Activated naive CD4-positive, alpha-beta T cell (primary cell): ENCODE measurements at places on chromosomes 3 and 15.

DNA sequence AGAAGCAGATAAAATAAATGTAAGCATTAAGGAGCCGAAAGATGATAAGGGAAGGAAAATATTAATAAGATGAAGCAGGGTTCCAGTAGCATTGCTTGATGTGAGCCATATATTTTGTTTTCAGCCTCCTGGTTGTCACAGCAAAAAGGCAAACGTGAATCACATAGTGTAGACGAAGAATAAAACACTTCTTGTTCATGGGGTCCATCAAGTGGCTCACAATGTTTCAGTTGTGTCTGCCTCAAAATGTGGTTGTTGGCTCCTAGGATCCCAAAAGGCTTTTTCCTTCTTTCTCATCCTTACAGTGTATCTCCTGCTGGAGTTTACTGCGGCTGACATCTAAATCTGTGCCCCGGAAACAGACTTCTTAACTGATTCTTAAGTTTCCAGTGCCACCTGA, 195.1 kb downstream of the GHSR start:
- DNase-seq: no peak

- DNase-seq: no peak
Measured at GRCh38 chr3:178318941-178319816, 217.1 kb upstream of the KCNMB2 start.

DNA sequence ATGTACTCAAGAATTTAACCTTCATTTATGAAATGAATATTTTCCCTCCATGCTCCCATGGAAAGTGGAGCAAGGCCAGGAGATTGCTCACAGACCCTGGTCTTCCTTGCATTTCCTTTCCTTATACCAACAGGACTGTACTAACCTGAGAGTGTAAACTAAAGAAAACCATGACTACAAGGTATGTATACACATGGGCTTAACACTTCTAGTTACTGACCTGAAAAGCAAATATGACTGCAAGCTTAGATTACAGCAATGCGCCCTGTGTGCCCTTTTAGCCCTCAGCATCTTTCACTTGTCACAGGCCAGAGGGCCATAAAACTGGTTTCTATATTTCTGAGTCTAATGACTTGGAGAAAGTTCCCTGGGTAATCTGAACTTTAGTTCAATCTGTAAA, 52.1 kb downstream of the NEK10 start:
- no peak for DNase-seq

- no peak for DNase-seq
Measured at GRCh38 chr3:184742676-184743135, 30.8 kb upstream of the MAGEF1 start.
